Motor neuron (in vitro differentiated cells): ENCODE measurements at places on chromosomes 6 and 20. TPM values are rescaled to one million over a fixed set of nuclear protein-coding genes. Genes with fewer than 3 reads are reported as not detected.
A peak's percentile ranks its signal among the peaks of the same experiment; 100 is the strongest.

Gene MMP24
- 0.94 and 1.4 TPM in 2 replicates for total RNA-seq

Gene F13A1
- total RNA-seq = 0.09 TPM in 1 of 2 replicates, not detected in the other

Gene WFDC10B
- not detected in 2 replicates for total RNA-seq

Gene SLC17A1
- total RNA-seq = not detected in 2 replicates

Gene MROH8
- 3.1 and 4.9 TPM in 2 replicates for total RNA-seq

Gene HMGCLL1
- total RNA-seq = 14.3 and 16.1 TPM in 2 replicates

Gene HLA-DMA
- 0.93 and 1.4 TPM in 2 replicates for total RNA-seq

GRCh38 chr6:110415086-110415916 is at the start of gene DDO:
Gene DDO, minus strand, starts transcription at chr6:110415575. Its CDS starts 2,113 bp downstream, at chr6:110413462.
- ATAC-seq = peak; percentile 75

DNA sequence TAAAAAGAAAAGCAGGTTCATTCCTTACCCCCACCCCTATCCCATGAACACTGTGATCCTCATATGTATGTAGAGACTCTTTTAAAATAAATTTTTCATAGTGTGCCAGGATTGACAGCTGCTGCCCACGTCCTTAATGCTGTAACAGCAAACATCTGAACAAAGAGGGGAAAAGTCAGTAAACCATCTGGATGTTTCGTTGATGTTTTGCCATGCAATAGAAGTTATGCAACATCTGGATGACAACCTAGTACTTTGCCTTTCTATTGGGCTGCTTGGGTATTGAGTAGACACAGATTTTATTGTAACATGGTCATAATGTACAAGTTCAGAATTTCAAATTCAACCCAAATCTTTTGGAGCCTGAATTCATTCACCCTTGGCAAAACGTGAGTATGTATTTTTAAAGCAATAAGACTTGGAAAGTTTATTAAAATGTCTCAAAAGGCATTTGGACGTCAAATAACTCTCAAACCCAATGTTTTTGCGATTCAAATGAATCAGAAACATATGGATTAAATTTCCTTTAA is 500.3 kb downstream of the DHX35 start:
- ATAC-seq = no peak

DNA sequence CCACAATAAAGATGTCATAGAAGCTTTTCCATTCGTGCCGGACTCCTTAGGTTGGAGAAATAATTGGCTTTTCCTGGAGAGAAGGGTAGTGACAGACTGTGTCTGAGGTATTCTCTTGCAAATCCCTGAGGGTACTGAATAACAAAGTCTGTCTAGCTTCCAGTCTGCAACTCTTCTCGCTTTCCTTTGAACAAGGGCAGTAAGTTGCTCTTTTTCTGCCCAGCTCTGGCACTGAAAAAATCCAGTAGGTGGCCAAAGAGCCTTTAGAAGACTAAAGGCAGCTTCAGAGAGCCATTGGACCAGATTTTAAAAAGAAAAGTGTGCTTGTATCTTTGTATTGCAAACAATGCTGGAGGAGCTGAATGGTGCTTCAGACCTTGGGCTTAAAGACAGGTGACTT is 20.7 kb upstream of the RREB1 start:
- peak; percentile 59 for ATAC-seq

DNA sequence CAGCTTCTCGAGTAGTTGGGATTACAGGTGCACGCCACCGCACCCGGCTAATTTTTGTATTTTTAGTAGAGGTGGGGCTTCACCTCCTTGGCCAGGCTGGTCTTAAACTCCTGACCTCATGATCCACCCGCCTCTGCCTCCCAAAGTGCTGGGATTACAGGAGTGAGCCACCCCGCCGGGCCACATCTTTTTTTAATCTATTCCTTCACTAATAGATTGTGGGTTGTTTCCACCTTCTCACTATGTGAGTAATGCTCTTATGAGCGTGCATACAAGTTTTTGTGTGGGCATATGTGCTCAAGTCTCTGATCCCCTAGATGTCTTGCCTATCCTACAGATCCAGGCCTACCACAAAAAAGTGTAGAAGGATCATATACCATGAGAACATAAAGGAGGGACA is 30.7 kb downstream of the CARMIL1 start:
- no peak for ATAC-seq

DNA sequence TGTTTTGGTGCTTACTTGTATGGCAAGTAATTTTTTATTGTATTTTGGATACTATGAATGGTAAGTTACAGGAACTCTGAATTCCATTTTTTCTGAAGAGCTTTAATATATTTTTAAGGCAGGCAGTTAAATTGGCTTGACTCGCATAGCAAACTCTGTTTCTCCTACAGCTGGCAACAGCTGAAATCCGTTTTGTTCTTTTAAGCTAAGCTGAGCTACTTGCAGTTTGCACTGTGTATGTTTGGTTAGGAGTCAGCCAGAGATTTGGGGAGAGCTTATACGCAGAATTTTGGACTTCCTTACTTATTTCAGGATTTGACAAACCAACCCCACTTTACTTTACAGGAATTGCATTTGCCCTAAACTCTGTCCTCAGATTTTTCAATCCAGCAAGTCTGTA is 179.1 kb downstream of the COL19A1 start:
- ATAC-seq = no peak
